ENCODE measurements at places on chromosomes 1 and 21. TPM values are rescaled to one million over a fixed set of nuclear protein-coding genes. Genes with fewer than 3 reads are reported as not detected.
A peak's percentile ranks its signal among the peaks of the same experiment; 100 is the strongest.

GRCh38 chr1:228082918-228083870 is 686 bp downstream of the ARF1 start:
- DNase-seq = no peak

GRCh38 chr1:114521396-114522263 is 10.6 kb upstream of the TRIM33 start:
- DNase-seq = no peak

GRCh38 chr1:191674626-191675179 is 483.6 kb upstream of the RGS18 start:
- no peak for DNase-seq

Gene PDC
- total RNA-seq = not detected

DNA sequence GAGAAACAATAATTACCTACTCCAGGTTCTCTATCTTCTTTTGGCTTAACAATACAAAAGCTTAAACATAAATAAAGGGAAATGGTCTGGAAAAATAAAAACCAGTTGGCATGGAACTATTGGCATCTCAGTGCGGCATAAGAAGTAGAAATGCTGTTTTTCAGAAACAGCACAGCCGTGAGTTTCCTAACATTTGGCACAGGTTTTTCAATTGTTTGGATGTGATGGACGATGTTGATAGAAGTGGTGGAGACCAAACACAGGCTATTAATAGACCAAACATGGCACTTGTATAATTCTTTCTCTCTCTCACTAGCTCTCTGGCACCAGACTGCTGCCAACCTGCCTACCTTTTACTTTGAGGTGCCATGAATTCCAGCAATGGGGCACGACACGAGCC is 36.2 kb downstream of the KCNN3 start:
- no peak for DNase-seq

Gene CLDN14
- not detected for total RNA-seq

DNA sequence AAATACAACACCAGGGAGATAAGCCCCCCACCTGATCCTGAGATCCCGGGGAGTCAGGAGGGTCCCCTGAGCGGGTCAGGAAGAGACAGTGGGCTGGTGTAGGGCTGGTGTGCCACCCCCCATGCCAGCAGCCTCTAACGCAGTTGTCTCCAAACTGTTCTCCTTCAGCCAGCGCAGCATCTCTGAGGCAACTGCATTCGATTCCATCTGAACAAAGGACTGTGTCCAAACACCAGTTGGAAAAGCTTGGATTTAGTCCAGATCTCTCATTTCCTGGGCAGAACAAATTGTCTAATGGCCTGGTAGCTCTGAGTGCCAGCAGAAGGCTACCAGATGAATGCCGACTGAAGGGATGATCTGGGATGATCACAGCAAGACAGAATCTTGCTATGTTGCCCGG is 44.1 kb upstream of the EIF4G3 start:
- no peak for DNase-seq

Gene ESRRG
- not detected for total RNA-seq

Gene TACSTD2
- 6.9 TPM for total RNA-seq

- DNase-seq = peak; percentile 64
Measured at GRCh38 chr1:34851431-34852105, 8.0 kb downstream of the SMIM12 start.

- DNase-seq = no peak
Measured at GRCh38 chr1:31809698-31810097, 6.1 kb downstream of the SPOCD1 start.

DNA sequence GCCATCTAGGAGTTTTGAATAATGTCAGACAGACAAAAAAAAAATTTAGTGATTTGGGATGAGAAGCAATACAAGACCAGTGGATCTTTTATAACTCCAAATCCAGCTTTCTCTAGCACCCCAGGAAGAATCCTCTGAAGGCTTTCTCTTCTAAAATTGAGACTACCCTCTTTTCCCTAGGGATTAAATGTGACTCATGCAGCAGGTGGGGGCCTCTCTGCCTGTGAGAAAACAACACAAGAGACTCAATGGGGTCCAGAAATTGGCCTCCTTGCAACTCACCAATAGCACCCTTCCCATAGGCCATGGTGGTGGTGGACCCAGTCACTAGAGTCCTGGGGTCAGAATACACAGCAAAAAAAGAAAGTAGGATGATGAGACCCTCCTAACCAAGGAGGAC is 120.3 kb upstream of the ATP1A1 start:
- no peak for DNase-seq

DNA sequence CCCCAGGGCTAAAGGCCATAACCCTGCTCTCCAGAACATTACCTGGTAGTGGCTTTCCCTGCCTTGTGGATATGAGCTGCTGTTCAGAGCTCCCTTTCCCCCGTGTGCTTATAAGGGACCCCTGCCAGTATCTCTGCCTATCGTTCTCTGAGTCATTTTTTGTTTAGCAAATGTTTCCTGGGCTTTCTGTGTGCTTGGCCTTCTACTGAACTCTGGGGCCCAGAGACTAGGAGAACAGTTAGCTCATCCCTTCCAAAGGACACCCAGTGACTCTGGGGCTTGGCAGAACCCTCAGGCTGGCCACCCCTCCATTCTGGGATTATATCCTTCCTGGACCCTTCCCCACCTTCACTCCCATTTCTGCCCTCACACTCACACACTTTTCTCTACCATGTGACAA is 80.8 kb upstream of the POU3F1 start:
- no peak for DNase-seq
